Activated T-helper 1 cell treated with Interleukin-2 at 50 U/mL for 16 hours (primary cell): ENCODE measurements at places on chromosomes 1 and 21.

- no peak for DNase-seq
These were observed 1.1 kb upstream of the THEM5 start for GRCh38 chr1:151854658-151855057.

GRCh38 chr1:74324684-74325448 is 89.7 kb downstream of the TNNI3K start:
- no peak for DNase-seq

DNA sequence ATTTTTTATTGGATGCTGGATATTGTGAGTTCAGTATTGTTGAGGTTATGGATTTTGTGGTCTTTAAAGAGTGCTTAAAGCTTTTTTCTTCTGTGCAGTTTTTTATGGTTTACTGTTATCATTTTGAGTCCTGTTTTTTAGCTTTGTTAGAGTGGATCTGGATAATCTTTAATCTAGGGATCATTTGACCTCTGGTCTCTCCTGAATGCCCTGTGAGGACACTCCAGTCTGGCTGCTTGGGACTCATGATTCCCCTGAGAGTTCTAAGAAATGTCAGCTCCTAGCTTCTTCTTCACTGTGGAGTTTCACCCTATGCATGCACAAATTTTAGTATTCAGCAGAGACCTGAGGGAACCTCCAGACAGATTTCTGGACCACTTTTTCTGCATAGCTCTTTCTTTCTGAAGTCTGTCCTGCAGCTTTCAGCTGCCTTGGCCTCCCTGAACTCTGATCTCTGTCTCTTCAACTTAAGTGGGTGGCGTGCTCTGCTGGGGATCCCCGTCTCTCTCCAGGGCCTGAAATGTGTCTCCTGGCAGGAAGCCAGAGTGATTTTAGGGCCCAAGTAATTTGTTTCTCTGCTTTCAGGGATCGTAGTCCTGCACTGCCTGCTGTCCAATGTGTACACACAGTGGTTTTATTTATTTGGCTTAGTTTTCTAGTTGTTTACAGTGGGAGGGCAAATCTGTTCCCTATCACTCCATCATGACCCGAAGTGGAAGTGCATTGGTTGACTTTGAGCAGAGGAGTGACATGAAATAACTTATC is 14.7 kb downstream of the PEX14 start:
- DNase-seq = no peak

- no peak for DNase-seq
These were observed 174.1 kb upstream of the EDN2 start for GRCh38 chr1:41658431-41659158.

- DNase-seq = no peak
These were observed 162.3 kb upstream of the CAMK1G start for GRCh38 chr1:209421186-209421585.

DNA sequence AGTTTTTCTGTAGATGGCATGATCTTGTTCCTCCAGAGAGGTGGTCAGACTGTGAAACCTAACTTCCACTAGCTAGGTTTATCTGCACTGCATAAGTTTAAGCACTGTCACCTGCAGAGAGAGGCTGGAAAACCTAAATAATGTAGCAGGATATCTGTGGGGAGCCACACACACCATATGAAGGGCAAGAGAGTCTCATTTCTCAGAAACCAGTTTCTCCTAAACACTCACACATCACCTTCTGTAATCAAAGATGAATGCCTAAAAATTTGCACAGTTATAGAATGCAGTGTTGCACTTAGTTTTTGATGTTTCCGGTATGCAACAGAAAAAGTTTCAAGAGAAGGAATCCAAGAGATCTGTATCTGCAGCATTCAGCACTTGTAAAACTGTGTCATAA is 654.6 kb downstream of the ADGRL2 start:
- no peak for DNase-seq

GRCh38 chr1:187942986-187943385 is 1114.2 kb downstream of the PLA2G4A start:
- no peak for DNase-seq

DNA sequence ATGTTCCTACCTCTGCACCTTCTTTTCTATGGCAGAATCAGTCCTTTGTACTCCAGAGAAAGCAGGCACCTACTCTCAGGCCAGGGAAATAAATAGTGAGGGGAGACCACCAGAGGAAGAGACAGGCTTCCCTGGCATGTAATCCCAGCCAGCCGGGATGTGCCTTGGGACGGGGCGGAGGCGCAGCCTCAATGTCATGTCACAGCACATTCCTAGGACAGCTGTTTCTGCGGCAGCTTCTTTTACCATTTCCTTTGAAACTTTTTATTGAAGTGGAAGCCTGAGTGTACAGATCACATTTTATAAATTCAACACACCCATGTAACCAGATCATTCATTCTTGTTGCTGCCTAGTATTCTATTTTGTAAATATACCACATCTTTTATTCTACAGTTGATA is 67.9 kb upstream of the ZNF326 start:
- no peak for DNase-seq

- DNase-seq = no peak
These were observed 307.6 kb upstream of the PLXNA2 start for GRCh38 chr1:208551633-208552320.

DNA sequence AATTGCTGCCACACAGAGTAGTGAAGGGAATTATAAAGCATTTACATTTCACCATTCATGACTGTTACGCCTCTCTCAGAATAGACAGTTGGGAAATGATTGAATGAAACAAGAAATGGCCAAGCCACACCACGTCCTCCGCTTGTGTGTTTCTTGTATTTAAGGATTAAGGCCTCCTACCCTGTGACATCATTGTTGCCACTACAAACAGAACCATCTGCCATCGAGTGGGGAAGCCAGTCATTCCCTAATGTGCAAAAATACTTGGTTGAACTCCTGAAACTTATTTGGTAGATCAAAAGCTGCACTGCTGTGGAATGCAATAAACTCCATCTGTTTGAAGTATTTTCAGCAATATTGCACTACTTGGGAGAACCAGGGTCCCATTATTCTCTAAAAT is 99.0 kb upstream of the C1orf105 start:
- DNase-seq = no peak

- no peak for DNase-seq
These were observed 25.8 kb upstream of the THEM4 start for GRCh38 chr1:151935154-151935553.

DNA sequence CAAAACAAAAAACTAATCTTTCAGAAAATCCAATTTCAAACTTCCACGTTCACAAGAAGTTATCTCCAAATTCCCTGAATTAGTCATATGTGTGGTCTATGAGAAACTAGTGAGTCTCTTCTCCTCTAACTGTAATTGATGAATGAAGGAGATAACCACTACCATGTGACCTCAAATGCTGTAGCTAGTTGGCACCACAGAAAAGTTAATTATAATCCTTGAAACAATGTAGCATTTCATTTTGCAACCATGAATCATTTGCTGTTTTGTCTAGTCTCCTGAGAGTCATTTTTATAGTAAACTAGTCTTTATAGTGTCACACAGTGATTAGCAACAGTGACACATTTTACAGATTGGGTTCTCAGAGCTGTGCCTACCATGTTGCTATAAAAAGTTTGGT is 287.5 kb downstream of the LRRIQ3 start:
- DNase-seq = no peak

DNA sequence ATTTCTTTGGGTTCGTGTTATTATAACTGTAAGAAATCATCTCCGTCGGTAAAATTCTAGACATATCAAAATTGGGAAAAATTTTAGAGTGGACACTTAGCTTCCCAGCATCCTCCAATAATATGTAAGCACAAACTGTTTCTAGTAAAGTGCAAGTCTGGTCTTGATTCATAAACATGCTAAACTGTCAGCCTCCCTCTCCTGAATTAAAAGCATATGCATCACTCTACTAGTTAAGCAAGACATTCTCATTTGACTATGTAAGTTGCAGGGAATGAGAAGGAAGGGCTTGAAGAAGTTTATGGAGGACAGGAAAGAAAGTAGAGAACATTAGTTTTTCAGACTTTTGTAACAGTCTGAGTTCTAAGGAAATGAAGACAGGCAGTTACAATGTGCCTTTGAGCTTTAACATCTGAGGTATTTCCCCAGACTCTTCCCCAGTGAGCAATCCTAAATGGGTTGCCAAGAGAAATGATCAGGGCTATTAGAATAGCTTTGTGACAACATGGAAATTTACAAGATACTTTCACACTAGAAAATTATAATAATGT is 90.0 kb downstream of the TYW3 start:
- no peak for DNase-seq

- no peak for DNase-seq
These were observed 53.0 kb downstream of the DMRTB1 start for GRCh38 chr1:53511933-53512806.

DNA sequence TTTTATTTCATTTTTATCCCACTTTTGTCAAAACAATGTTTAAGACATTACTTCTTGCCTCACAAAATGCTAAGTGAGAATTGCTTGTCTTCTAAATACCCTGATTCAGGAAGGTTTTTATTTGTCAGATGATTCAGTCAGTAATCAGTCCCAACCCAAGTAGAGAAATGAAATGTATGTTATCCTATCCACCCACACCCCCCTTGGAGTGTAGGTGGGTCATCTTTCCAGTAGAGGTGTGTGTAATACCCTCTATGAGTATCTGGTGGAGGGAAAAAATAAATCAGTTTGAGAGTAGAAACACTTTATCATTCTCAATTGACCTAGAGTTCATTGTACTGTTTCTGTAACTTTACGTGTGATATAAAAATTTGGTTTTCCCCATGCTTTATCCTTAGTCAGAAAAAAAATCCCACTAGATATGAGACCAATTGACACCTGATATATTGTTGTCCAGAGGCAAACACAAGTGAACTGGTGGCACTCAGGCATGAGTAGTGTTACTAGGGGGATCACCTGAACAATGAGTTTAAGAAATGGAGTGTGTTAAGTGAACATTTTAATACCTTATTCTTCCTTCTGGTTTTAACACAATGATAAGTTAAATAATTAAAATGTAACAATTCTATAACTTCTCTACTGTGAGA is 153.8 kb upstream of the C1orf105 start:
- DNase-seq = no peak

DNA sequence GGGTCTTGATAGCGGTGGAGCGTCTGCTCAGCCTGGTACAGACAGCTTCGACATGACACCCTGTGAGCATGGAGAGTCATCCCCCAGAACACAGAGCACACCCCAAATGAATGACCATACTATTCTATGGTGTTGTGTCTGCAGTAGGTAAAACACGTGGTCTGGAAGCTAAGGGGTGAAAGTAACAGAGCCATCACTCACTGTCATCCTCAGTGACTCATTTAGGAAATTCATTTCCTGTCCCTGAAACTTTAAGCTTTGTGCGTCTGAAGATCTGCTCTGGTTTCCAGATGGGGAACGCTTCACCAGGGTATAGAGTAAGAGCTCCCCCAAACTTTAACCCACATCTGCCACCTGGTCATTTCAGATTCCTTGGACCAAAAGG is 94.8 kb upstream of the DISP3 start:
- no peak for DNase-seq

GRCh38 chr1:98700228-98700627 is 38.7 kb downstream of the SNX7 start:
- no peak for DNase-seq
